ENCODE measurements at places on chromosomes 16 and 17. TPM values are rescaled to one million over a fixed set of nuclear protein-coding genes. Genes with fewer than 3 reads are reported as not detected.

DNA sequence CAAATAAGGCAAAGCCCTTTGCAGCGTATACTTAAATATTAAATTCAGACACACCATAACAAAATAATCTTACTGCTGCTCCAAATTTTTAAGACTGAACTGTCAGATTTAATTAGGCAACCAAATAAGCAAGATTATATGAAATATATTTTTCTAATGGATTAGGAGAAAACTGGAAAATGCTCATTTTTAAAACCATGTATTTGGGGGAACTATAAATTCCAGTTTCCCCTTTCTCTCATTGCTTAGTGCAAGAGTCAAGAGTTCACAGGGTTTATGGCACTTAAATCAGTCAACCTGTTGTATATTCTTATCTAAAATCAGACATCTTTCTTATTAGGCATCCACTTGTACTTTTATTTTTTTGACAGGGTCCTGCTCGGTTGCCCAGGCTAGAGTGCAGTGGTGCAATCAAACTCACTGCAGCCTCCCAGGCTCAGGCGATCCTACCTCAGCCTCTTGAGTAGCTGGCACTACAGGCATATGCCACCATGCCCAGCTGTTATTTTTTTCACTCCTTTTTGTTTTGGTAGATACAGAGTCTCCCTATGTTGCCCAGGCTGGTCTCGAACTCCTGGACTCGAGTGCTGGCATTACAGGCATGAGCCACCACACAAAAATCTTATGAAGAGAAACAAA is 2.1 kb upstream of the KANSL1 start:
- no peak for DNase-seq

DNA sequence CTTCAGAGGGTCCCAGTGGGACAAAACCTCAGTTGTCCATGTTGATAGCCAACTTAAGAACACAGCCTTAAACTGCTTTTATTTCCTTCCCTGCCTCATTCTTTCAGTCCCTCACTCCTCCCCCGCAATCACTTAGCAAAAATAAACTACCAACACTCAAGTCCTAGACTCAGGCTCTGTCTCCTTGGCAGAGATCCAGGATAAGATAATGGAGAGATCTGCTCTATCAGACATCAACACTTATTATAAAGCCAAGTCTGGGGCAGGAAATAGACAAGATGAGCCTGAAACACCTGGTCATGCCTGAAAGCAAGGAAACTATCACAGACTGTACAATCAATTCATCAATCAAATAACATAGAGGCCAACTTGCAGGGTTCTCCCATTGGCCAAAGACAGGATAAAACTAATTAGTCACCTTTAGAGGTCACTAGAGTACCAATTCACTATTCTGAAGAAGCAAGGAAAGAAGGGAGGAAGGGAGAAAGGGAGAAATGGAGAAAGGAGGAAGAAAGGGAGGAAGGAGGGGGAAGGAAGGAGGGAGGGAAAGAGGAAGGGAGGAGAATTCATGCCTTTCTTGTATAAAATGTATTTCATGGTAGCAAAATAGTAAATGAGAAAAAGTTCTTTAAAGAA is 15.7 kb downstream of the HYDIN start:
- DNase-seq = no peak

DNA sequence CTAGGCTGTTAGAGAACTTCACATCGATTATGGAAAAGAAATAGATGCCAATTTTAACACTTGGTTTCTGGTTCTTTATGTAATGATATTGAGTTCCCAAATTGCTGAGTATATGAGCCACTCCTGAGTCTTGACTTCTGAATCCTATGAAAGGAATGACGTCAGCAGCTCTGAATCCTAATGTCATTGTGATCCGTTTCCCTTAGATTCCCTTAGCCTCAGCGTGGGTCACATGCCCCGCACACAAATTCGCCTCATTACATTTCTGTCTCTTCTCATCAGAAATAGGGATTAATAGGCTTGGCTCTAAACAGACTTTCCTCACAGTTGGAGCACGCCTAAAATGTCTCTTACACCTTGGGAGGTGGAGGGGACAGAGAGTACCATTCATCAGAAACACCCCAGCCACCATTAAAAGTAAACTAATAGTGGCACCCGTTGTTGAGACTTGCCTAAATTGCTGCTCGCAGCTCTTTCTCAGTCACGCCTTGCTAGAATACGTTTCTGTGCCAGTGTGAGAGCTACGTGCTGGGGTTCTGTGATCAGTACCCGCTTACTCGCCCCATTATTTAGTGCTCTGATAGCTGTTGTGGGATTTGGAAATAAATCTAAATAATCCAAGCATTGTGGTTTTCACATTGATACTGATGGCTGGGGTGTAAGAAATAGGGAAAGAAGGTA is 7.1 kb downstream of the MRM3 start:
- DNase-seq = no peak

TSPAN10 gene
- total RNA-seq = 1.1 TPM

GRCh38 chr16:84278968-84279367 is 15.7 kb upstream of the WFDC1 start:
- DNase-seq = no peak

GRCh38 chr17:7313890-7314718 is 1.1 kb downstream of the GPS2 start:
- no peak for DNase-seq

HOXB7 gene
- 2.4 TPM for total RNA-seq

- no peak for DNase-seq
Observed at GRCh38 chr16:78402833-78403232, 303.4 kb downstream of the WWOX start.

- DNase-seq = no peak
Observed at GRCh38 chr16:20364051-20364450, 11.5 kb upstream of the UMOD start.

DNA sequence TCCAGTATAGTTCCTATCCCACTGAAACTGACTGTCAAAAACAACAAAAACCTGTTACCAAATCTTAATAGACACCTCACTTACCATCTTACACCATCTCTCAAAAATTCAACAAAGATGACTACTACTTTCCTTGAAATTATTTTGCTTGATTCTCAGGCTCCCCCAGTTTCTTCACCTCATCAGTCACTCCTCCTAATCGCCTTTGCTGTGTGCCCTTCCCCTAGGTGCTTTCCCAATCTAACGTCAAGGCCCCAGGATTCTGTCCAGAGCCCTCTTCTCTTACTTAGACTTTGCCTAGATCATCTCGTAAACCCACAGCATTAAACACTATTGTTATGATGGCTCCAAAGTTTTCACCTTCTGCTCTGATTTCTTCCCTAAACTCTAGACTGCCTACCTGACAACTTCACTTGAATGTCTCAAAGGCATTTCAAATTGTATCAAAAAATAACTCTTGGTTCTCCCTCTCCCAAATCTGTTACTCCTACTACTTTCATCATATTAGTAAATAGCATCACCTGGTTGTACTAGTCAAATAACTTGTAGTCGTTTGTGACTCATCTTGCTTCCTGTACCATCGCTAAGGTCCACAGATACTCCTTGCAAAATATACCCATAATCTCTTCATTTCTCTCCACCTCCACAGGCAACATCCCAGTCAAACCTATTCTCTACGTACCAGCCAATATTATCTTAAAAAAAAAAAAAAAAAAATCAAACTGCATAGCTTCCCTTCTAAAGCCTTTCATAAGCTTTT is 18.0 kb downstream of the C16orf87 start:
- no peak for DNase-seq

GRCh38 chr16:2230376-2230775 is 5.9 kb upstream of the DNASE1L2 start:
- DNase-seq = peak; percentile 39

- DNase-seq = no peak
Observed at GRCh38 chr16:79648826-79649225, 48.3 kb upstream of the MAF start.

- no peak for DNase-seq
Observed at GRCh38 chr17:33197342-33197741, 95.8 kb downstream of the ASIC2 start.

DNA sequence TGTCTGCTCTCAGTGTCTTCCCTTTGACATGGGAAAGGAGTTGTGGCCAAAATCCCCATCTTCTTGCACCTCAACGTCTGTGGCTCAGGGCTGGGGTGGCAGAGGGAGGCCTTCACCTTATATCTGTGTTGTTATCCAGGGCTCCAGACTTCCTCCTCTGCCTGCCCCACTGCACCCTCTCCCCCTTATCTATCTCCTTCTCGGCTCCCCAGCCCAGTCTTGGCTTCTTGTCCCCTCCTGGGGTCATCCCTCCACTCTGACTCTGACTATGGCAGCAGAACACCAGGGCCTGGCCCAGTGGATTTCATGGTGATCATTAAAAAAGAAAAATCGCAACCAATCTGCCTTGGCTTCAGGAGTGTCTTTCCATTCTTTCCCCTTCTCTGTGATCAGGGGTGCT is 918 bp upstream of the MRM1 start:
- peak; percentile 30 for DNase-seq

- DNase-seq = no peak
Observed at GRCh38 chr16:52405441-52405840, 141.5 kb downstream of the TOX3 start.

DNA sequence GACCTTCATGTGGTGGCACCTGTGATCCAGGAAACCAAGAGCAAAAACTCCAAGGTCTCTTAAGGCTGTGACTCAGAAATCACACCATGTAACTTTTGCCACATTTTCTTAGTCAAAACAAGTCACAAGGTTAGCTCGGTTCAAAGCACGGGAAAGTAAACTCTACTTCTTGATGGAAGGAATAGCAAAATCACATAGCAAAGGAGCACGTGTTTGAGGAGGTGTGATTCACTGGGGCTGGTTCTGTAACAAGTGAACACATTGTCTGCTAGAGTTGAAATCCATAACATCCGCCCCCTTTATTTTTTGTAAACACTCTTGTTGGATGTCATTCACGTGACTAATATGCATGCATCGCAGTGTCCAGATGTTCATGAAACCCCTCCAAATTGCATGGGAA is 415.0 kb upstream of the MAF start:
- DNase-seq = no peak

ZNF287 gene
- total RNA-seq = 5.2 TPM

- no peak for DNase-seq
Observed at GRCh38 chr17:61310590-61310989, 89.1 kb upstream of the TBX2 start.

DNA sequence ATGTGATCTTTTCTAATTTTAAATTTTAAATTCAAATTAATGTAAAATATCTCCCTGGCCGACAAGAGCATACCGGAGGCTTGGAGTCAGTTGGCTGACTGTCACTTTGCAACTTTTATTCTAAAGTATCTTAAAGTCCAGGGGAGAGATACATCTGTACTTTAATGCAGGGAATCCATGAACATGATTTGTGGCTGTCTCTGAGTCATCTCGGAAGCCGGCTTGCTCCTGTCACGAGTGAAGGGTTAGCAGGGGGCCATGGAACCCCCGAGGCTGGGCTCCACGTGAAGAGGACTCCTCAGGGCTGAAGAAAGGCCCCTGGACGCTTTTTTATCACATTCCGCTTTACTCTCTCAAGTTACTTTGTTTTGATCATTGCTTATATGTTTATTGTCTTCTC is 13.3 kb downstream of the TVP23A start:
- no peak for DNase-seq

DNA sequence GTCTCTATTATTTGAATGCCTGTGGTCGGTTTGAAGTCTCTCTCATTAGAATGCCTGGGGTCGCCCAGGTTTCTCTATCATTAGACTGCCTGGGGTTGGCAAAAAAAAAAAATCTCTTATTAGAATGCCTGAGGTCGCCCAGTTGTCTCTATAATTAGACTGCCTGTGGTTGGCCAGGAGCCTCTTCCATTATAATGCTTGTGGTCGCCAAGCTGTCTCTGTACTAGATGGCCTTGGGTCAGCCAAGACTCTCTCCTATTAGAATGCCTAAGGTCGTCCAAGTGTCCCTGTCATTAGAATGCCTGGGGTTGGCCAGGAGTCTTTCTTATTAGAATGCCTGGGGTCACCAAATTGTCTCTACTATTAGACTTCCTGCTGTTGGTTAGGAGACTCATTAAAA is 2228.4 kb downstream of the TP53TG3F start:
- DNase-seq = no peak

DNA sequence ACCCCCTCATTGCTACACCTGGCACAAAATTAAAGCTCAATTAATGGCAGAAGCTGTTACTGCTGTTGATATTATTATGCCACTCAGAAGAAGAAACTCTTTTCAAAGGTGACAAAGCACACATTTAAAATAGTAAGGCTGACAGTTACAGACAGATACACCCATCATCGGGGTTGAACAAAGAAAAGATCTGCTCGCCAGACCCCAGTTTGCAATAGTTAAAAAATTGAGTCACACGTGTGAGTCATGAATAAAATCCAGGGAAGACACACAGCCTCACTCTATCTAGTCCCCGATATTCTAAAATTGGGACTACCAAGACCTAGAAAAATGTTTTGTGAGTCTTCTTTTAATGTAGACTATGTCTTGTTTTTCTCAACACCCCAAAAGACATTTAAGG is 330.0 kb upstream of the SOX9 start:
- no peak for DNase-seq

- no peak for DNase-seq
Observed at GRCh38 chr17:50972577-50972976, 106.4 kb upstream of the TOB1 start.

DNA sequence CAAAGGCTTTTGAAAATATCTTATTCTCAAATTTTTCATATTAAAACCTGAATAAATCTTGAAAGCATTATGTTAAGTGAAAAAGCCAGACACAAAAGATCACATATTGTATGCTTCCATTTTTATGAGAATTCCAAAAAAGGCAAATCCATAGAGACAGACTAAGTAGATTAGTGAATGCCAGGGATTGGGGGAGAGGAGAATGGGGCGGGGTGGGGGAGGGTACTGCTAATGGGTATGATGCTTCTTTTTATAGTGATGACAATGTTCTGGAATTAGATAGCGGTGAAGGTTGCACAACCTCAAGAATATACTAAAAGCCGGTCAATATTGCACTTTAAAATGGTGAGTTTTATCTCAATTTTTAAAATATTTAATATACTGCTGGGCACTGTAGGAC is 44.0 kb downstream of the XPO6 start:
- DNase-seq = no peak

DNA sequence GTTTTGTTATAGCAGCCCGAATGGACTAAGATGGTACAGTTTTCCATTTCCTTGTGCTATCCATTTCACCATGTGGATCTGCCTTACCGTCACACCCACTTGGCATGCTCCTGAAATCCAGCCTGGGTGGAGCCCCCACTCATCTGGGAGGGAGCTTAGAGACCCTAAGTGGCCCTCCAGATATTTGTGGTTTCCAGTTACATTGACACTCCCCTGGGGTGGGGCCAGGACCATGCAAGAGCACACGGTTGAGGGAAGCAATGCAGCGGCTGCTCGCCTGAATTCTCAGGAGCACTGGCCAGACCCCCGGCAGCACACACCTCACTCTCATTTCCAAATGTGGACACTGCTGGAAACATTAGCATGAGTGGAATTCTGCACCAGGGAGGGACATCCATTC is 231.1 kb downstream of the UTP18 start:
- peak; percentile 68 for DNase-seq

TAC4 gene
- total RNA-seq = not detected

- DNase-seq = no peak
Observed at GRCh38 chr16:1923299-1924034, 5.3 kb upstream of the HS3ST6 start.

All from lower lobe of right lung (tissue), 2 donors.